ENCODE measurements at places on chromosomes 1 and 21.

DNA sequence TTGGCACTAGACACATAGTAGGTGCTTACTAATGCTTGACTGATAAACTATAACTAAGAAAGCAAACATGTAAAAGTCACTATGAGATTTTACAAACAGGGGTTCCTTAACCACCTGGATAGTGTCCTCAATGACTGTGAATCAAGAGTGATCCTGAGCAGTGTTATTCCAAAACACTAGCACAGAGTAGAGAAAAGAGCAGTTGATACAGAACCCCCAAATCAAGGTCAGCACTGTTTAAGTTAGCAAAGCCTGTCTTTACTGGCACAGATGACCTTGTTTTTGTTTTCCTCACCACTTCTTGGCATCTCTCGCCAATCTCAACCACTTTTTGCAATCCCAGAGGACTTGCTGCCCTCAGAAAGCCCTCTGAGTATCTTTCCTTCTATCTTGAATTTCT lies 50.7 kb downstream of the BCL9 start:
- no peaks in the 10 kb centered on the region for H3K36me3 ChIP-seq
- H3K27me3 ChIP-seq = no peaks in the 10 kb centered on the region
- no peak overlapping the region for H3K27ac ChIP-seq
- no peak overlapping the region for H3K4me3 ChIP-seq
- H3K4me1 ChIP-seq = peaks cover 2% of the 10 kb centered on the region

DNA sequence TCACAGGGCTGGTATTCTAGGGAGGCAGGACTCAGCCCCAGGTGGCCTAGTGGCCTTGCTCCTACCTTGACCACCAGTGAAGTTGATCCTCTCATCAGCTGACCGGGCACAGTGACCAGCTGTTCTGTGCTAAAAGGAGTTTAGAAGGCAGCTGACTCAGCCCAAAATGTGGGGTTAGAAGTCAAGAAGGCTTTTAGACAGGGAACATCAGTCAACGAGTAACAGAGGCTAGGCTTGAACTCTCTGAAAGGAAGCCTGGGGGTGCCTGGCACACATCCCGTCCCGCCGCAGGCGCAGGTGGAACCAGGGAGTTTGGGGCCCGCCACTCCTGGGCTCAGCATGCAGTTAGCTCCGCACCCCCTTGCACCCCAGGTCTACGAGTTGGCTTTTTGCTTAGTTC lies 114.9 kb upstream of the SLC45A1 start:
- H3K27me3 ChIP-seq = no peaks in the 10 kb centered on the region
- H3K4me1 ChIP-seq = no peaks in the 10 kb centered on the region
- DNase-seq = no peak
- no peak overlapping the region for H3K27ac ChIP-seq

- peaks cover 17% of the 10 kb centered on the region for H3K4me1 ChIP-seq
- H3K36me3 ChIP-seq = no peaks in the 10 kb centered on the region
- no peak overlapping the region for H3K27ac ChIP-seq
- no peaks in the 10 kb centered on the region for H3K27me3 ChIP-seq
- H3K4me3 ChIP-seq = no peak overlapping the region
These were observed 48.1 kb downstream of the ELAPOR1 start for GRCh38 chr1:109161858-109162606.

- H3K36me3 ChIP-seq = no peaks in the 10 kb centered on the region
- no peak overlapping the region for H3K27ac ChIP-seq
- no peak overlapping the region for H3K4me3 ChIP-seq
- no peaks in the 10 kb centered on the region for H3K27me3 ChIP-seq
- H3K4me1 ChIP-seq = no peaks in the 10 kb centered on the region
- no peak for DNase-seq
These were observed 9.3 kb downstream of the GJB4 start for GRCh38 chr1:34768856-34769255.

- no peak overlapping the region for H3K27ac ChIP-seq
- H3K27me3 ChIP-seq = no peaks in the 10 kb centered on the region
- H3K36me3 ChIP-seq = no peaks in the 10 kb centered on the region
- H3K4me3 ChIP-seq = no peak overlapping the region
- H3K4me1 ChIP-seq = no peaks in the 10 kb centered on the region
These were observed 21.6 kb downstream of the DRAXIN start for GRCh38 chr1:11713095-11713494.

DNA sequence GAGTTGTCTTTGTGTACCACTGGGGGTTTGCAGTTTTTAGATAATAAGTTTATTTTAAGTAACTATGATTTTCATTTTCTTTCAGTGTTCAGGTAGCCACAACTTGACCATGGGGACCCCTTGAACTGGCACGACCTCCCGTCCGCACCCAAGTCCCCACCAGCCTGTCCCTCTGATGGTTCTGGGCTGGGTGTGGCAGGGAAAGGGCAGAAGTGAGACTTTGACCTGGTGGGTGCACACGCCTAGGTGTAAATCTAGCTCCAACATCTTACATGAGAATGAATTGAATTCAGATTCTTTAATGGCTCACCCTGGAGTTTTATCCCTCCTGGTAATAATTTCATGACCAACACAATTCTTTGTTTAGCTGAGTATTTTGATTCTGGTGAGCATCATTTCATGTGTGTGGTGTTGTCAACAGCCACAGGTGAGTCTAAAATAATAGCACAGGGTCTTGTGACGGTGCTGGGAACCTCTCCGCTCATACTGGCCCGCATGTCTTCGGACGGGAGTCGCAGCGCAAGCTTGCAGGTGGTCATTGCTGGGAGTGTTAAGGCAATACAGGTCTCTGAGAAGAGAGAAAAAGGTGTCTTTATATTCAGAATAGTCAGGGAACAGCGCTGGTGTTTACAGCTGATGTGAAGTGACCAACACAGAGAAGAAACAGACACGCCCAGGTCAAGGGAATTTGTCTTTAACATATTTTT lies 50.8 kb upstream of the POFUT2 start:
- H3K4me1 ChIP-seq = no peaks in the 10 kb centered on the region
- no peak for DNase-seq
- H3K36me3 ChIP-seq = no peaks in the 10 kb centered on the region
- H3K27ac ChIP-seq = no peak overlapping the region

DNA sequence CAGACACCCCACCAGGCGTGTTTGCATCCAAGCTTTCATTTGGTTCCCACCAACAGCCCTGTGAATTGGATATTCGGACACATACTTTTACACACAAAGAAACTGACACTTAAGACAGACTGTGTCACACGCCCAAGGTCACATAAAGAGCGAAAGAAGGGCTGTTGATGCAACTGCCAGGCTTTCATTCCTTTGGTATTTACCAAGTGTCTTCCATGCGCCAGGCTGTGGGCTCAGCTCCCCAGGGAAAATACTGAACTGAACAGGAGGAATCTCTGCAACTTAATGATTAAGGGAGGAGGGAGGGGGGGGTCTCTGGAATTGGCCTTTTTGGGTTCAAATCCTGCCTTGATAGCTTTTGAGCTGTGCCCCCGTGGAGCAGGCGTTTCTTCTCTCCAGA lies 122.8 kb downstream of the ACTL8 start:
- H3K27ac ChIP-seq = no peak overlapping the region
- H3K4me3 ChIP-seq = no peak overlapping the region
- no peaks in the 10 kb centered on the region for H3K36me3 ChIP-seq

DNA sequence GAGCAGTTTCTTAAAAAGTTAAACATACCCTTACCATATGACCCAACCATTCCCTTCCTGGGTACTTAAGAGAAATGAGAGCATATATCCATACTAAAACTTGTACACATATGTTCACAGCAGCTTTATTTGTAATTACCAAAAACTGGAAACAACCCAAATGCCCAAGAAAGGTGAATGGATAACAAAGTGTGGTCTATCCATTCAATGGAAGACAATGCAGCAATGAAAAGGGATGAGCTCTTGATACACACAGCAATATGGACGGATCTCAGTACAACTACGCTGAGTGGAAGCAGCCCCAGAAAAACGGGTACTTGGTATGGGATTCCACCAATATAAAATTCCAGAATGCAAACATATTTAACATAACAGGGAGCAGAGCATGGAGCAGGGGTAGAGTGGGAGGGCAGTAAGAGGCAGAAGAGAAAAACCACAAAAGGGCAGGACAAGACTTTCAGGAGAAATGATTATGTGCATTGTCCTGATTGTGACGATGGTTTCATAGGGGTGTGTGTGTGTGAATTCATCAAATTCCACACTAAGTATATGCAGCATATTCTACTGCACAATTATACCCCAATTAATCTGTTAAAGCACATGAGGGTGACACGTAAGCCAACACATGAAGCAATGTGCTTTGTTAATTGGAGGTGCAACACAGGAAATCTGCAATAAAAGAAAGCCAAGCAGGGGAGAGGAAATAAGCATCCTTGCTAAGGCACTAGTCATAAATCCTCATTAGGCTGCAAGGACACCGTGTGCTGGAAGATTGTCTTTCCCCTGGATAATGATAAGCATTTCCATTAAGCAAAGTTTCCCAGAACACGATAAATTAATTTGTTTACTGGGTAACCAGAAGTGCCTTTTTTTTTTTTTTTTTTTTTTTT lies 113.1 kb upstream of the KRTAP19-8 start:
- DNase-seq = no peak
- H3K27ac ChIP-seq = no peak overlapping the region
- peaks cover 77% of the 10 kb centered on the region for H3K36me3 ChIP-seq
- H3K27me3 ChIP-seq = no peaks in the 10 kb centered on the region

DNA sequence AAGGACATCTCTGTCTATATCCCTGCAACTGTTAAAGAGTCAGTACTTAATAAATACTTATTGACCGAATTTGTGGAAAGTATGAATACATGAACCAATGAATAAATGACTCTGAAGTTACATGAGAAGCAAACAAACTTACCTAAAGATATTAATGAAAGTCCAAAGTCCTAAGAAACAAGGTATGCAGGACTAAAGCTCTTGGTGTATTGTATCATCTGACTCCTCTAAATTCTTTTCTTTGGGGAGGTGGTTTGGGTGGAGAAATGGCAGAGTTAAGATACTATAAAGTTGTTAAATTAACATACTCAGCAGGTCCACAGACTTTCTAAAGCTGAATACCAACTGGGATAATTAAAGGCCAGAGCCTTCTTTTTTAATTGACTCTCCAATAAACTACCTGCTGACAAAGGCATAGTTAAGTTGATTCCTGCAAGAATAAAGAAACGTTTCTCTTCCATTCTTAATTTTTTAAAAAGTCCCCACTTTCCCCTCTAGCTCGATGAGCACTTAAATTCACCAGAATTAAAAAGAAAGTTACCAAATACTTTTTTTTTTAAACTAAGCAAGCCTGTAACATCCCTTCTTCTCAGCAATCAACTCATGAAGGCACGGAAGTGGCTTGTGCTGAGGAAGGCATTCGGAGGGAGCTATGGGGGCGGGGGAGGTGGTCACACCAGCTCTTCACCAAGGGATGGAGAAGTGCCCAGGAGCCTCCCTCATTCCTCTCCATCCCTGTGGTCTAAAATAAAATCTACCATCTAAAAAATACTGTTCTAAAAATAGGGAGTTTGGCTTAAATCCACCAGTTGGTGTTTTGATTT lies 61.1 kb downstream of the GADD45A start:
- no peak for DNase-seq
- peaks cover 21% of the 10 kb centered on the region for H3K4me1 ChIP-seq
- no peak overlapping the region for H3K4me3 ChIP-seq
- no peaks in the 10 kb centered on the region for H3K36me3 ChIP-seq
- no peaks in the 10 kb centered on the region for H3K27me3 ChIP-seq

GRCh38 chr1:109391626-109392025 lies 6.1 kb downstream of the SORT1 start:
- H3K4me1 ChIP-seq = peaks cover 6% of the 10 kb centered on the region
- H3K27me3 ChIP-seq = peaks cover 56% of the 10 kb centered on the region
- no peak overlapping the region for H3K4me3 ChIP-seq

DNA sequence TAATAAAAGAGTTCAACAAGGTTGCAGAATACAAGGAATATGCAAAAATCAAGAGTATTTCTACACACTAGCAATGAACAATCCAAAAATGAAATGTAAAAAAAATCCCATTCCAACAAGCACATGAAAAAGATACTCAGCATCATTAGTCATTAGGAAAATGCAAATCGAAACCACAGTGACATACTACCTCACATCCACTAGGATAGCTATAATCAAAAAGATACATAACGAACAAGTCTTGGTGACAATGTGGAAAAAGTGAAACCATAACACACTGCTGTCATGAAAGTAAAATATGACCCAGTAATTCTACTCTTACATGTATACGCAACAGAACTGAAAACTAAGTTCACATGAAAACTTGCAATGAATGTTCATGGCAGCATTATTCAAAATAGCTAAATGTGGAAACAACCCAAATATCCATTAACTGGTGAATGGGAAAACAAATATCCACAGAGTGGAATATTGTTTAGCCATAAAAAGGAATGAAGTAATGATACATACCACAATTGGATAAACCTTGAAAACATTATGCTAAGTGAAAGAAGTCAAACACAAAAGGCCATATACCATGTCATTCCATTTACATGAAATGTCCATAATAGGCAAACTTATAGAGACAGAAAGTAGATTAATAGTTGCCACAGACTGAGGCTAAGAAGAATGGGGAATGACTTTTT lies 34.3 kb downstream of the PIK3R3 start:
- H3K27ac ChIP-seq = no peak overlapping the region
- peaks cover 2% of the 10 kb centered on the region for H3K36me3 ChIP-seq
- H3K4me1 ChIP-seq = peaks cover 15% of the 10 kb centered on the region
- H3K27me3 ChIP-seq = peaks cover 4% of the 10 kb centered on the region
- H3K4me3 ChIP-seq = no peak overlapping the region

DNA sequence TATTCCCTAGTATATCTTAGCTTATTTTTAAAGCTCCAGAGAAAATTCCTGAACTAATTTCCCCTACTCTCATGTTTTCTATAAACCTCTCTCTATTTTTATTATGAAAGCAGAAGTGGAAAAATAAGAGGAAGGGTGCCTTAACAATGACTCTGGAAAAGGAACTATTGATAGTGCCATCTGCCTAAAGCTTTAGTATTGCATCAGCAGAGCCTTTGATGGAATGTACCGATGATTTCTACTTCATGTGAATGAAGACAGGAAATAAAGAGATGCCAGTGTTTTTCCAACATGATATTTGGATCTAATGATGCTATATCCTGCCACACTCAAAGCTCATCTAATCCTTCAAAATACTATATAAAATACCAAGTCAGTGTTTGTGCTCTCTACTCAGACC lies 35.1 kb downstream of the TNFSF18 start:
- peaks cover 3% of the 10 kb centered on the region for H3K4me1 ChIP-seq
- DNase-seq = no peak
- H3K36me3 ChIP-seq = no peaks in the 10 kb centered on the region
- no peak overlapping the region for H3K4me3 ChIP-seq

DNA sequence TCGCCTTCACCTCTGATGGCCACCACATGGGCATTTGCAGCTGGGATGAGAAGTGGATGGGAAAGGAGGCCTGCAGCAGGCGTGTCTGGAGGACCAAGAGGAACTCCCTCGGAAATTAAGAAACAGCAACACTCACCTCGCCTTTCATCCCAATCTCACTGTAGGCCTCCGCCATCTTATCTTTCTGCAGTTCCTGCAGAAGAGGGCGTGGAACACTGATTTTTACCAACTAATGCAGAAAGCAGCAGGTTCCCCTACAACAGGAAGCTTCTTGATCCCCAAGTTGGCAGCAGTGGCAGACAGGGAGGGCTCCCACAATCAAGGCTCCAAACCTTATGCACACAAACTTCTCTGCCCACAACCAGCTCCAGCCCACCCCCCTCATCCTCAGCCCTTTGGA lies 84.4 kb downstream of the CD247 start:
- DNase-seq = no peak
- no peak overlapping the region for H3K4me3 ChIP-seq
- H3K27me3 ChIP-seq = no peaks in the 10 kb centered on the region
- no peak overlapping the region for H3K27ac ChIP-seq
- peaks cover 36% of the 10 kb centered on the region for H3K36me3 ChIP-seq

- H3K27ac ChIP-seq = no peak overlapping the region
- peaks cover 53% of the 10 kb centered on the region for H3K4me1 ChIP-seq
- no peak for DNase-seq
- H3K4me3 ChIP-seq = peak overlapping the region; percentile 88
- no peaks in the 10 kb centered on the region for H3K27me3 ChIP-seq
These were observed 1.8 kb downstream of the TMED5 start for GRCh38 chr1:93178418-93178817.
